ENCODE measurements at places on chromosomes 3 and 15.

- no peak for DNase-seq
These were observed 358.5 kb downstream of the ZNF385D start for GRCh38 chr3:21392526-21392925.

DNA sequence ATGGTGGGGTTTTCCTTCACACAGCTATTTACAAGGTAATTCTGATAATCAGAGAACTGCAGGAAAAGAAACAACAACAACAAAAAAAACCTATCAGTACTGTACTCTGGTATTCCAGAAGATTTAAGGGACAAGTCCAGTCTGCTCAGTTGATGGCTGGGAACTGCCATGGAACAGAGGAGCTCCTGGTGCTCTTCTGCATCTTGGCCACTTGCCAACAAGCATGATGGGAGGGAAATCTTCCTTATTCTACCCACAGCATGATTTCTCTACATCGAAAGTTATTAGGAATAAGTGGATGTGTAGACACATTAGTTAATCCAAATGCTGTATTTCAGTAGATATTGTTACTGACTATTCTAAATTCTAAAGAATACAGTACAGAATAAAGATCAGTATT is 51.7 kb downstream of the RASGRP1 start:
- DNase-seq, result no peak

GRCh38 chr15:52039925-52040781 is 21.1 kb downstream of the MAPK6 start:
- DNase-seq, result no peak

DNA sequence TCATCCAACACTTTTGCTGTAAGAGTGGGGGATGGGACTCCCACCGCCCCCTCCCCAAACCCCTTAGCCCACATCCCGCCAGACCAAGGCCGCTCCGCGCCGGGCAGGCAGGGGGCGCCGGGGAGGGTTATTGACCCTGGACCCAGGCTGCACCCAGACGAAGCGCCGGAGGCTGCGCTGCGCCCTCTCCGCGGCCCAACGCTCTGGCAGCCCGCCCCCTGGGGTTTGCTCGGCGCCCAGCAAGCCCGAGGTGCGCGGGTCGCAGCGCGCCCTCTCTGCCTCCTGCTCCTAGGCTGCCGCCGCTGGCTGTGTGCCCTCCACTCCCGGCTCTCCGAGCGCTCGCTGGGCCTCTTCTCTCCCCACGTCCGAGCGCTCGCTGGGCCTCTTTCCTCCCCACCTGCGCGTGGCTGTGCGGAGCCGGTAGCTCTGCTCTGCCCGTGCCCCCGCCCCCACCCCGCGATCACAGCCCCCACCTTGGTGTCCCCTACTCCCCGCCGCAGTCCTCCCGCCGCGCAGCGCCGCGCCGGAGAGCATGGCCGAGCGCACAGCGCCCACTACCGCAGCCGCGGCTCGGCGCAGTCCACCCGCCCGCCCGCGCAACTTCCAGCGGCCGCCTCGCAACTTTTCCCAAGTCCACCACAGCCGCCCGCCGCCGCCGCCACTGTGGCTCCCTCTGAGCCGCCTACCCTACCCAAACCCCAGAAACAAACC is 1.2 kb downstream of the MECOM start:
- DNase-seq, result no peak

GRCh38 chr3:127286571-127287140 is 1.2 kb downstream of the PRR20G start:
- DNase-seq, result no peak

- no peak for DNase-seq
These were observed 20.9 kb upstream of the RBP1 start for GRCh38 chr3:139560411-139560810.

- no peak for DNase-seq
These were observed 244.8 kb upstream of the TPRG1 start for GRCh38 chr3:188926741-188927511.

GRCh38 chr3:57951066-57951882 is 56.9 kb upstream of the FLNB start:
- DNase-seq, result peak; percentile 37

DNA sequence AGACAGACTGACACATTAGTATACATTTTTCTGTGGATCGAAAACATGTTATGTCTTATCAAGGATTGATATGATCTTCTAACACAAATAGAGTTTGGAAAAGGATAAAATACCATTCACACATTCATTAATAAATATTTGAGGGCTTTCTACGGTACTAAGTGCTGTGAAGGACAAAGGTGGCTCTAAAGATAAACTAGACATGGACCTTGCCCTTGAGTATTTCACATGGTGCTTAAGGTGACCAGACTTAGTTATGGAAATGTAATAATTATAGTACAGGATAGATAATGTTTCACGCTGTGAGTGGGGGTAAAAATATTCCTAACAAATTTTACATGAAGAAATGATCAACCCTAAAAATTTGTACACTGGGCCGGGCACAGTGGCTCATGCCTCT is 3.8 kb upstream of the RAP2B start:
- no peak for DNase-seq

DNA sequence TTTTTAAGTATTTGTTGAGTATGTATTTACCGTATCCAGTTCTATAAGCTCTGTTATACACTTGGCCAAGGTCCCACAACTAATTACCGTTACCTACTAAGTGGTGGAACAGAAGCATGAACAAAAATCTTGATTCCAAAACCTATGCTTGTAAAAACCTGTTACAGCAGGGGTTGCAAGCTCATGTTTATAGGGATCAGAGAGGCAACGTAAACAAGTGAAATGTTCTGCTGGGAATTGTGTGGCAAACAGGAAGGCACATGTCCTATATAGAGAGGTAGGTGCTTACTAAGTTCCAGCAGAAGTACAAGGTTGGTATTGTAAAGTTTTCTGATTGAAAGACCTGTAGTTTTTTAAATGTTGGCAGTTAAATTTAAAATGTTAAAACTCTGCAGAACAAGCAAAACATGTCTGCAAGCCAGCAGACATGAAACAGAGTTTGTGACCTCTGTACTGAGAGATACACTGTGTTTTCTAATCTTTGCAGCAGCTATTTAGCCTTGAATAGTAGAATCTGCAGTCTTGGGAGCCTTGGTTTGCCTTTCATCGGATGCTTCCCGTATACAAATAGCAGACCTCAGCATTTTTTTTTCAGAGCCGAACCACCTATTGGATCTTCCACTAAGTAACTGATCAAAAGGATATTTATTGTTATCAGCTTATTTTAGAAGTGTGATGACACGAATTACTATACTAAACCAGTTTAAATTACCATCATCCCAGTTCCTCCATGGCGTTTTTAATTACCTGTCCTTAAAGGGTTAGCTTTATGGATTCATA is 11.4 kb downstream of the IREB2 start:
- DNase-seq, result no peak

DNA sequence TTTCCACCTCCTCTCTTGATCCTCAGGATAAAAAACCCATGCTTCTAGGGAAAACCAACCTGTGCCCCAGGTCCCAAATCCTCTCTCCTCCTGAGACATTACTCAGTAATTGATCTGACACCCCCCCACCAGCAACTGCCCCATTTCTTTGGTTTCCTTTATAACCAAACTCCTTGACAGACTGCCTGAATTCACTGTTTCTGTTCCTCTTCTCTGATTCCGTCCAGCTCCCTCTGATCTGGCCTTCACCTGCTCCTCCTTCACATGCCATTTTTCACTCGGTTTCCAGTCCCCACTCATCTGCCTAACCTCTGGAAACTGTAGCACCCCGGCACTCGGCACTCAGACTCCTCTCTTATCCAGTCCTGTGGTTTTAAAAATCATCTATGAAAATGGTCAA is 2.1 kb downstream of the CCDC51 start:
- DNase-seq, result no peak

GRCh38 chr3:110077093-110077492 is 739.7 kb upstream of the DPPA4 start:
- no peak for DNase-seq

- DNase-seq, result no peak
These were observed 4.5 kb downstream of the THBS1 start for GRCh38 chr15:39585389-39585841.

DNA sequence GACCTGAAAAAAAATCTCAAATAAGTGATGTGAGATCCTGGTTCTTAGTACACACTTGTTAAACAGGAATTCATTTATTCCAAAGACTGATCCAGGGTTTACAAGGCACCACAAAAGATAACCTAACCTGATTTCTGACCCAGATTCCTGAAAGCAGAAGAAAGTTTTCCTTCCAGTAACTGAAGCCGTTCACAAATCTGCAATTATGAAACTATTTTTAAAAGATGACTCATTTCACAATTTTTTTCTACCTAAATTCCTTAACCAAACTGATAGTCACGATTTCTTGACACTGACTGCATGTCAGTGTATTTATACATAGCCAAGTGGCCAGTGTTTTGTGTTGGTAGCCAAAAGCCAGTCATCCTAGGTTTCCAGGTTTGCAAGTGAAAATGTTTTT is 17.1 kb downstream of the SLC9A9 start:
- DNase-seq, result no peak

DNA sequence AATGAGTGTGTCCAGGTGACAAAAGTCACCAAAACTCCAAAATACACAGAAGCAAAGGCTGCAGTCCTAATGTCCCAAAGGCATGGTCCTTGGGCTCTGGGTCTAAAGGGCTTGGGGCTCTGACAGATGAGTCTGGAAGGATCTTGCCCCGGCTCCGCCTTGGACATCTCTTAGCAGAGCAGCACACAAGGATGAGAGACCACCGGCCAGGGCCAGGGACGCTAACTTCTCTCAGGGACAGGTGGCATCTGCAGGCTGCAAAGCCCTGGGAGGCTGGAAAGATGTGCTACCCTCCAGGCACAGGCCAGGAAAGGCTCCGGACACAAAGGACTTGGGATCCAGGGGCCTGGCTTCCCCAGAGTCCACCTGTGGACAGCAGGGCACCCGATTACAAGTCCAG is 14.1 kb upstream of the SHISA5 start:
- no peak for DNase-seq

Data from CD4-positive, alpha-beta T cell treated with Interleukin-1 beta for 1 hour (primary cell).